NCI-H526 treated with DMSO at 0.1 percent for 48 hours (cell line): ENCODE measurements at places on chromosomes 6 and 20.

DNA sequence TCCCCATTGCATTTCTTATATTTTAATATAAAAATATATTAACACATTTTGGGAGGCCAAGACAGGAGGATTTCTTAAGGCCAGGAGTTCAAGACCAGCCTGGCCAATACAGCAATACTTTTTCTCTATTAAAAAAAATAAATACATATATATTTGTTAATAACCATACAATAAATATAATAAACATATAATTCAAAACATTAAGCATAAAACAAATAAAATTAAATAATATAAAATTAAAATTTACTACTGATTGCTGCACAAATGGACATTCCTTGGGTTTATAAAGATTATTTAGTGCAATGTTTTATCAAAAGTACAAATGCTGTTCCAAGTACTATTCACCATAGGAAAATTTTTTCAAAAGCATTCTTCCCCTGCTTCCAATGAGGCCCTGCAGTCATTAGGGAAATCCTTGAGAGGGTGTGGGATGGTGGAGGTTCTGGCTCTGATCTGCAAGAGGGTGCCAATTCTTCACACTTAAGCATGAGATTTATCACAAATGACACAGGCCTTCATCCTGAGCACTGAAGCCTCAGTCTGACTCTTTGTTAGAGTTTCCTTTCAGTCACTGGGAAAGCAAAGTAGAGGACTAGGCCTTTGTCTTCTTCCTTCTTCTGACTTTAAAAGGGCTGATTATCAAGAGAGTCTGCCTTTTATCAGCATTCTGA is 596.7 kb downstream of the EPM2A start:
- DNase-seq, result no peak

GRCh38 chr6:1577896-1578745 is 31.6 kb upstream of the FOXC1 start:
- no peak for DNase-seq

DNA sequence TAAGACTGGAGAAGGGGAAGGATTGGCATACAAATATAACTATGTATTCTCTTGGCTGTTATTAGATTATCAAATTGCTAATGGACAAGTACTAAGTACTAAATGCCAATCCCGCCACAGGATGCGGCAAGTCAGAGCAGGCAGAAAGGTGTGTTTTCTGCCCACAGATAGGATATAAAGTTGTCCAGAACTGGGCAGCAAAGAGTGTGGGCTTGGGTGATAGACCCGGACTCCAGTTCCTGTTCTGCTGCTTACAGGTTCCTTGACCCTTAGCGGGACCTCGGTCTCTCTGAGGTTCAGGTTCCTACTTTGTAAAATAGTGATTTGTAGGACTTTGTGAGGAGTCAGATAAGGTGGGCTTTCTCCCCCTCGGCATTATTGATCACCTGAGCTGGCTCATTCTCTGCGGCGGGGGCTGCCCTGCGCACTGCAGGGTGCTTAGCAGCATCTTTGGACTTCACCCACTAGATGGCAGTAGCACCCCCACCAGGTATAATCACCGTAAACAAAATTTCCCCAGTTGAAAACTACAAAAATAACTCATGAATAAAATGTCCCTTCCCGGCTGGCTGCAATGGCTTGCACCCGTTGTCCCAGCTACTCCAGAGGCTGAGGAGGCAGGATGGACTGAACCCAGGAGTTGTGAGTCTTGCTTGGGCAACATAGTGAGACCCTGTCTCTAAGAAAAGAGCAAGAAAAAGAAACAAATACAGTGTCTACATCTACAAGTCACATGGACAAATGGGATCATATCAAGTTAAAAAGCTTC is 193.1 kb downstream of the DOK5 start:
- DNase-seq, result no peak

DNA sequence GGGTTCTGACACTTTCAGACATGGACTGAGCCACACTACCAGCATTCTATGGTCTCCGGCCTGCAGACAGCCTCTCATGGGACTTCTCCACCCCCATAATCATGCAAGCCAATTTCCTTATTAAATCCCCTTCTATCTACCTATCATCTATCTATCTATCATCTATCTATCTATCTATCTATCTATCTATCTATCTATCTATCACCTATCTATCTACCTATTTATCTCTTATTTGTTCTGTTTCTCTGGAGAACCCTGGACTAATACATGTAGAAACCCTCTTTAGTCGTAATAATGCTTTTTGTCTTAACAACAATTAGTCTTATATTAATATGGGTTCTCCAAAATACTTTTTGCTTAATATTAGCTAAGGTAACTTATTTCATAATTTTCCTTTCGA is 174.1 kb upstream of the PRSS16 start:
- no peak for DNase-seq

- DNase-seq, result no peak
Observed at GRCh38 chr6:12111363-12111670, 99.2 kb downstream of the HIVEP1 start.

- no peak for DNase-seq
Observed at GRCh38 chr20:41468994-41469600, 102.5 kb upstream of the EMILIN3 start.

DNA sequence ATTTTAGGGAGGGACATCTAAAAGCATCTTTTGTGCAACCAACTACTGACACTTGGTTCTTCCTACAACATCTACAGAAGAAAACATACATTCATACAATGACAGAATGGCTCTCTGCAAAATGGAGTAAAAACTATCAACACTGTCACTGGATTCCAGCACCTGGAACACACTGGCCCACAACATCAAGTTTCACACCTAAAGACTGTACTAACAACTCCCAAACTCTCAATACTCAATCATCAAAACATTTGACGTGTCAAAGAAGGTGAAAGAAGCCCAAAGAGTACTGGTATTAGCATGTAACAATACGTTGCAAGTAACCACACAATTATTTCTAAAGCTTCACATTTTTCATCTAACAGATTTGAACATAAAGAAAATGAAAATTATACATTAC is 2.1 kb downstream of the CPNE1 start:
- no peak for DNase-seq

DNA sequence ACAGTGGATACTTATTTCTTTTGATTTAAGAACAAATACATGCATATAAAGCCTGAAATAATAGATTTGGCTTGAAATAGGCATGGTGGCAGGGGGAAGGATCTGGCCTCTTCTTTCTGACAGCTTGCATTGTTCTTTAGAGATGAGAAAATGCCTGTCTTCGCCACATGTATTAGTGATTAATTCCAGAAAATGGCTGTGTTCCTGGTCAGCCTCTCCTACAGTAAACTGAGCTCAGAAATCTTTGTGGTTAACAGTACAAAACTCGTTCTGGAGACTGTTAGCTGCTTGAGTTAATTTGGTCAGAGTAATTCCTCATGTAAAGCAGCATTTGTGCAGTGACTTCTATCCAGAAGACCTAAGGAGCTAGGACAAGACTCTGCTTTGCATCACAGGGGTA is 151.5 kb downstream of the EYA4 start:
- no peak for DNase-seq

- DNase-seq, result peak; percentile 57
Observed at GRCh38 chr6:96837081-96837971, at the start of gene GPR63. TSS of gene GPR63 (minus strand) at chr6:96837477. CDS start at chr6:96799731, 37,746 bp downstream.

- no peak for DNase-seq
Observed at GRCh38 chr6:136079701-136080565, 170.2 kb downstream of the MTFR2 start.

DNA sequence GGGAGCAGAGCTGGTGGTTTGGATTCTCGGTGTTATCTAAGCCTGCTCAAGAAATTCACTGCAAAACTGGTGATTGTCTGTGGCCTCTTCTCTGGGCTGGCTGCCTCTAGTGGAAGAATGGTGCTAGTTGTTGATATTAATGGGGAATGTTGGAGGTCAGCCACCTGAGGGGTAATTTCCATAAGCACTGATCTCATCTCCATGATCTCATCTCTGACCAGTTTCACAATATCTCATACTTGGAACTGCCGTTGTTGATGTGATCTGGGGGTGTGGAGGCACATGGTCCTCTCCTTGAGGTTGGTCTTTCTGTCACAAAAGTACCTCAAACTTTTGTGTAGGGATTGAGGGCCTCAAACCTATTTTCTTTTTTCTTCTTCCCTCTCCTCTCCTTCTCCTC is 102.6 kb downstream of the CD109 start:
- no peak for DNase-seq

DNA sequence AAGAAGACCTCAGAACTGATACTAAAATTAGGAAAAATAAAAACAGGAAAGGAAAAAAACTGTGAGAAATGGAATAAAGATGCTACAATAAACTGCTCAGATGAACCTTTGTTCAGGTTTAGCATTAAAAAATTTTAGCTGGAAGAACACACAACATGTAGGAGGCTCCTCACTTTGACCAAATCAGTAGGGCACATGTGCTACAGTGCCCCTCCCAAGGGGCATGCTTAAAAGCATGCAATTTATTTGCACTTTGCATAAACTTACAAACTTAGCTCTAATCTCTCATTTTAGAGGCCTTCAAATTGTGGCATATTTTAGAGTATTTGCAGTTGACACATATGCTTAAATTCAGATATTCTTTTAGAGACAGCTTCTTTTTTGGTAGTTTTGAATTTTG is 570.2 kb downstream of the UTRN start:
- DNase-seq, result no peak

DNA sequence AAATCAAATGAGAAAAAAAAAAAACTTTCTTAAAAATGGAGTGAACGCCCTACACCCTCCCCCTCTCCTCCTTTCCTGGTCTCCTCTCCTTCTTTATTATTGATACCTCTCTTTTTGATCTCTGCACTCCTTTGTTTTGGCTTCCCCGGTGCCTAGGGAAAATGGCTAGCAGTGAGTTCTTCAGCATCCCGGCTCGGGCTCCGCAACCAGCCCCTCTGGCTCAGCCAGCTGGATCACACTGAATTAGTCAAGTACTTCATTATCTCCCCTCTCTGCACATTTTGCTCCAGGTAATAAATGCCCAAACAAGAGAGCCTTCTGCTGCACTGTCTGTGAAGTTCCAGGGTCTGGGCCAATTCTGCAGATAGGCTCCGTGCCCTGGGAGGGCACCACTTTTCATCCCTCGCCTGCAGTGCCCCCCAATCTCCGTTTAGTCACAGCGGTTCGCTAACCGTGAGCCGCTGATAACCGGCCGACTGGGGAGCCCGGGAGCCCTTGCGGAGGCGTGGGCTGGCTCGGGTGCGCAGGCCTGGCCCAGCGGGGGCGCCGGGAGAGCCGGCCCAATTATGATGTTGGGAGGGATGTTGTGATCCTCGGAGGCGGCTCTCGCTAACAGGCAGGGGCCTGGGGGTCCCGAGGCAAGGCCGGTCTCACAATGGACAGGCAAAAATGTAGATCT is 301.9 kb downstream of the TFAP2A start:
- DNase-seq, result no peak

- DNase-seq, result no peak
Observed at GRCh38 chr6:37524025-37524969, 24.6 kb upstream of the CCDC167 start.

GRCh38 chr6:87935196-87935595 is 112.4 kb upstream of the SPACA1 start:
- no peak for DNase-seq

GRCh38 chr6:143744551-143745165 is 66.9 kb downstream of the PHACTR2 start:
- no peak for DNase-seq

GRCh38 chr6:2738373-2738979 is 12.2 kb downstream of the MYLK4 start:
- DNase-seq, result no peak

DNA sequence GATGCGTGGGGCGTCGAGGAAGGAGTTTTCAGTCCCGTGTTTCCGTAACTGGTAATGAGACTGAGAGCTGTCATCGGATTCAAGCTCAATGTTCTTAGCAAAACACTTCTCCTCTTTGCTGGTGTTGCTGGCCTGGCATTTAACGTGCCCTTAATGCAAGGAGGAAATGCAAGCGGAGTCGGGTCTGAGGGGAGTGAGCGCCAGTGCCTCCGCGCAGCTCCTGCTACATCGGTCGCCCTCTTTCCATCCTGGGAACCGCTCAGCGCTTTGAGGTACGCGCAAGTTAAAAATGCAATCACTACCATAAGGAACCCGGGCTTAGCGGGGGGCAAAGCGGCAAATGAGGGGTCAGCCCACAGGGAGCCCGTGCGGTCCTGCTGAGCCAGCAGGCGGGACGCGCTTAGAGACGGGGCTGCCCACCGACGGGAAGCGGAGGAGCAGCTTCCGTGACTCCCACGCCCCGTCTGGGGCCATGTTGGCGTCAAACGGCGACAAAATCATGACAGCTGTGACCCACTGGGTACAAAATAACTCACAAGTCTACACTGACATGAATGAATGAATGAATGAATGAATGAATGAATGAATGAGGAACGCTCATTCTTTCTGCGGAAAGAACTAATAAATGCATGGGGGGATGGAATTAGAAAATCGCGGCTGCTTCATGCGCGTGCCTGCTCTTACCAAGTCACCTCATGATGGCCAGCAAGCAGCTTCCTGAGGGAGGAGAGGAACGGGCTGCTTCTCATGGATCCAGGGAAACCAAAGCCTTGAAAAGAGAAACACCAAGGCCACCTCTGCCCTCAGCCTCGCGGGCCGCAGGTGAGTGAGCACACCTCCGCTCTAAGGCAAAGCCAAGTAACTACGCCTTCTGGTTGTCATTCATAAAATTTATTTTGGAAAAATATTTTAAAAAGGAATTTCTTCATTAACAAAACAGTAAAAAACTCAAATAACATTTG is 9.3 kb downstream of the DLL1 start:
- no peak for DNase-seq

DNA sequence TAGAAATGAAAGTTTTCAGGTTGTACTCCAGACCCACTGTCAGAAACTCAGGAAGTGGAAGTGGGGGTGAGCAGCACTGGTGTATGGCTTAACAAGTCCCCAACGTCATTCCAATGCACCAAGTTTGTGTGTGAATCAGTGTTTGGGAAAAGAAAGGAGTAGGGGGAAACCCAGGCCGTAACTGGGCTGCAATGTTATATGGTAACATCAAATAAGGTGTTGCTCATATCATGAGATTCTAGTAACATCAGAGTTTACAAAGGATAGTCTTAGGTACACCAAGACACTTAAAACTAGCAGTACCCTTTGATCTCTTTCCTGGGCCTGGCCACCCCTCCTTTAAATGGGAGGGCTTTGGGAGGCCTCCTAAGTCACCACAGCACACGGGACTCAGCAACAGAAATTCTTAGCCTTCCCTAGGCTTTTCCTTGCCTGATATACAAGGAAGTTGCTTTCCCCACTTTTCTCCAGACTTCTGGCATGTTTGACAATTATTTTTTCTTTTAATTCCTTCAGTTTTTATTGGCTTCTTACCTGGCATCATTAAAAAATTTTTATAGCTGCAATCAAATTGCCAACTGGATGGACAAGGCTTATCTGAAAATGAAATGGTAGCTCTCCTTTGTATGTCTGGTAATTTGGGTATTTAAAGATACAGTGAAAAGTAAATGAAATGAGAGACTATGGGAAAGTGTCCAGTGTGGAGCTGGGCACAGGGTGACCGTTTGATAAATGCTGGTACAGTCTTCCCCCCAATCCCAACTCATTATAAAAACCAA is 15.1 kb downstream of the E2F3 start:
- no peak for DNase-seq

- DNase-seq, result no peak
Observed at GRCh38 chr6:6516666-6517458, 71.7 kb upstream of the LY86 start.

GRCh38 chr6:81450180-81450579 is 302.3 kb downstream of the TENT5A start:
- DNase-seq, result no peak

- no peak for DNase-seq
Observed at GRCh38 chr6:56914798-56915658, 39.9 kb upstream of the BEND6 start.
